ENCODE measurements at places on chromosomes 12 and 14.

- no peak for DNase-seq
Observed at GRCh38 chr12:101885912-101886561, 8.7 kb downstream of the DRAM1 start.

DNA sequence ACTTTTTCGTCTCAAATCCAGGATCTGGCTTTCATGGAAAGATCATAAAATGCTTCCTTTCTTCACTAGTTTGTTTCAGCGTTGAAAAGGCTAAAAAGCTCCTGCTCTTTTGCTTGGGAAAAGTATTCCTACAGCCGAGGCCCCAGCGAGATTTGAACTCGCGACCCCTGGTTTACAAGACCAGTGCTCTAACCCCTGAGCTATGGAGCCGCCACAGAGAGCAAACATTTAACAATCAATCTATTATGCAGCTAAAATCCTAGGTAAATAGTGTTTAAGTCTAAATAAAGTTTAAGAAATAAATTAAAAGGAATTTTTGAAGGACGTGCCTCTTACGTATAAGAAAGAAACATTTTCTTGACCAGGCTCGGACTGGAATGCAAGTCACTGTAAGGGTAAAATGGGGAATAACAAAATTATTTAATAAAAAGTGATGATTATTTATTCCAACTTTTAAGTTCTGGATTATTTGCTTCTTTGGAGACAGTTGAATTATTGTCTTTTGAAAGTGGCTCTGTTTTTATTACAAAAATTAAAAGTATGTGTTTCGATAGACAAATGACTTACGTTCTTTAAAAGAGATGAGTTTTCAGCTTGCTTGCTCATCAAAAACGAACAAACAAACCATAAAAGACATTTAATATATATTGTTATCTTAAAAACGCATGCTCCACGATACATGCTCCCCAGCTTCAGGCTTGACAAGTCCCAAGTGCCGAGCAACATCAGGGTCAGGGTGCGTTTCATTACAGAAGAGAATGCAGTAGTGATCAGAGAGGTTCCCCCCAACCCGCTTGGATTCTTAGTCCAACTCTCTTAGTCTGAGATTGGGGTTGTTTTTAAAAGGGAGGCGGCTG lies 10.2 kb downstream of the OR6S1 start:
- no peak for DNase-seq

DNA sequence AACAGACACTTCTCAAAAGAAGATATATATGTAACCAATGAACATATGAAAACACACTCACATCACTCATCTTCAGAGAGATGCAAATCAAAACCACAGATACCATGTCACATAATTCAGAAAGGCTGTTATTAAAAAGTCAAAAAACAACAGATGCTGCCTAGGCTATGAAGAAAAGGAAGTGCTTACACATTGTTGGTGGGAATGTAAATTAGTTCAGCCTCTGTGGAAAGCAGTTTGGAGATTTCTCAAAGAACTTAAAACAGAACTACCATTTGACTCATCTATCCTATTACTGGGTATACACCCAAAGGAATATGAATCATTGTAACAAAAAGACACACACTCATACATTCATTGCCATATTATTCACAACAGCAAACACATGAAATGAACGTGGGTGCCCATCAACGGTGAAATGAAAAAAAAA lies 35.1 kb downstream of the EIF2S3B start:
- DNase-seq: no peak

GRCh38 chr14:31291210-31291609 lies 83.6 kb upstream of the HECTD1 start:
- DNase-seq: no peak

GRCh38 chr12:75782069-75782581 lies 249.5 kb downstream of the PHLDA1 start:
- no peak for DNase-seq

DNA sequence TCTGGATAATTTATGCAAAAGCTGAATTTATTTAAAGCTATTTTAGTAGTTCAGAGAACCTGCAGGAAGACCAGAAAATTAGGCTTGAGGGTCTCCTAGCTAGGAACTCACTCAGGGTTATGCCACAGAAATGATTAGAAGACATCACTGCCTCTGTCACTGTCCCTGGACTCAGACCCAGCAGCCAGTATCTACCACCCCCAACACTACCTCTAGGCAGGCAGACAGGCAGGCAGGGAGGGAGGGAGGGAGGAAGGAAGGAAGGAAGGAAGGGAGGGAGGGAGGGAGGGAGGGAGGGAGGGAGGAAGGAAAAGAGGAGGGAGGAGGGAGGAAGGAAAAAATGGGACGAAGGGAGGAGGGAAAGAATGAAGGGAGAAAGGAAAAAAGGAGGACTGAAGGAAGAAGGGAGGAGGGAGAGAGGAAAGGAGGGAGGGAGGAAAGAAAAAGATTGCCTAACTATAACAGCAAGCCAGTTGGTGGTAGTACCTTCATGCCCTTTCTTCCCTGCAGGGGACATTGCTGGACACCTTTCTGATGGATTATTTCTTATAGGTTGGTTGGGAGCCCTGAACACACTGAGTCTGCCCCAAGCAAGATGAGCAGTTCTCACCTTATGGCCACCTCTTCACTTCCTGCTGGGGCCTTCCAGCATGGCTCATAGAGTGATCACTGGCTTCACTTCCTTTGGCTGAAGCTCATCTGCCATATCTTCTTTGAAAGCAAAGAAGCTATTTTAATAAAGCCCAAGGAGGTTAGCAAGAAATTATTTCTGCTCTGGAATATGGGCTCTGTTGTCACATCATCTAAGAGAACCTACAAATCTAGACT lies 49.7 kb downstream of the KICS2 start:
- DNase-seq: no peak

GRCh38 chr12:6698352-6699046 lies 2.1 kb downstream of the PIANP start:
- no peak for DNase-seq

All from right forelimb (tissue), 1 donor.